ENCODE measurements at places on chromosomes 3 and 15.

DNA sequence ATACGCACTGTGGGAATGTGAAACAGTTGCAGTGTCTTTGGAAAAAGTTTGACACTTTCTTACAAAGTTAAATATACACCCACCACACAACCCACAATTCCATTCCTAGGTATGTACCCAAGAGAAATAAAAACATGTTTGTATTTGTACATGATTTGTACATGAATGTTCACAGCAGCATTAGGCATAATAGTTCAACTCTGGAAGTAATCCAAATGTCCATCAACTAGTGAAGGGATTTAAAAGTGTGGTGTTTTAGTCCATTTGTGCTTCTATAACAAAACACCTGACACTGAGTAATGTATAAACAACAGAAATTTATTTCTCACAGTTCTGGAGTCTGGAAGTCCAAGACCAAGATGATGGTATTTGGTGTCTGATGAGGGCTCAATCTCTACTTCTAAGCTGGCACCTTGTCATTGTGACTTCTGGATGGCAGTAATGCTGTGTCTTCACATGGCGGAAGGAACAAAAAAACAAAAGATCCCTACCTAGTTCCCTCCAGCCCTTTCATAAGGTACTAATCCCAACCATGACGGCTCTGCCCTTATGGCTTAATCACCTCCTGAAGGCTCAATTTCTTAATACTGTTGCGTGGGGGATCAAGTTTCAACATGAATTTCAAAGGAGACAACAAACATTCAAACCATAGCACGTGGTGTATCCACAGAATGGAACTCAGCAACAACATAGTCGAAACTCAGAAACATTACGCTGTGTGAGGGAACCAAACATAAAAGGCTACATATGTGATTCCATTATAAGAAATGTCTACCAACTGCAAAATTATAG, 120.5 kb downstream of the AQP9 start:
- no peak for DNase-seq

GRCh38 chr3:171343693-171344092, 116.5 kb downstream of the TNIK start:
- DNase-seq: no peak

DNA sequence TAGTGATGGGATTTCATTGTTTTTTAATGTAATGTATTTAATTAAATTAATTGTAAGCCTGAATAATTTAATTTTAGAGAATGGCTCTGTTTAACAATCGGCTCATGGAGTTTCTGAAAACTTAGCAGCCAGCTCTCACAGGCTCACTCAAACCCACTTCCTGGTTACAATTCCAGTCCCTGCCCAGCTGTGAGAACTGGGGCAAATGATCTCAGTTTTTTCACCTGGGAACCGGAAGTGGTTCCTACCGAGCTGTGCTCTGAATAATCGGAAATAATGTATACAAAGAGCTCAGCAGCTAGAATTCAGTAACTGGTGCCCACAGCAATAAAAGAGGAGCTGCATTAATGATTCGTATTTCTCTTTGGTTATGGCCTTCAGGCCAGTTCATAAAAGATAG, 244.3 kb upstream of the MCTP2 start:
- no peak for DNase-seq

DNA sequence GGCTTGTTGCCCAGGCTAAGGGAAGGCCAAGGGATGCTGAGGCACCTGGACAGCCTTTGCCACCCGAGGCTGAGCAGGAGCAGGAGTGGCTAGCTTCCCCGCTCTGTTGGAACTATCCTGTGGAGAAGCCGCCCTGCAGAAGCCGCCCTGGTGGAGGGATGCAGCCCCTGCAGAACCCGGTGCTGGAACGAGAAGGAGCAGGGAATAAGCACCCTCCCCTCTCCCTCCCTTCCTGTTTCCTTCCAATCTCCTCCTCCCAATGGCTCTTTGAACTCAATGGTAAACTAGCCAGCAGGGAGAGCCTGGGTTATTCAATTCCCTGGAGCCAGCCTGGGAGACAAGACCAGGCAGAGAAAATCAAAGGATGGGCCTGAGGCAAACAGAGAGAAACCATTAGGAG, 11.8 kb upstream of the HRG start:
- no peak for DNase-seq

DNA sequence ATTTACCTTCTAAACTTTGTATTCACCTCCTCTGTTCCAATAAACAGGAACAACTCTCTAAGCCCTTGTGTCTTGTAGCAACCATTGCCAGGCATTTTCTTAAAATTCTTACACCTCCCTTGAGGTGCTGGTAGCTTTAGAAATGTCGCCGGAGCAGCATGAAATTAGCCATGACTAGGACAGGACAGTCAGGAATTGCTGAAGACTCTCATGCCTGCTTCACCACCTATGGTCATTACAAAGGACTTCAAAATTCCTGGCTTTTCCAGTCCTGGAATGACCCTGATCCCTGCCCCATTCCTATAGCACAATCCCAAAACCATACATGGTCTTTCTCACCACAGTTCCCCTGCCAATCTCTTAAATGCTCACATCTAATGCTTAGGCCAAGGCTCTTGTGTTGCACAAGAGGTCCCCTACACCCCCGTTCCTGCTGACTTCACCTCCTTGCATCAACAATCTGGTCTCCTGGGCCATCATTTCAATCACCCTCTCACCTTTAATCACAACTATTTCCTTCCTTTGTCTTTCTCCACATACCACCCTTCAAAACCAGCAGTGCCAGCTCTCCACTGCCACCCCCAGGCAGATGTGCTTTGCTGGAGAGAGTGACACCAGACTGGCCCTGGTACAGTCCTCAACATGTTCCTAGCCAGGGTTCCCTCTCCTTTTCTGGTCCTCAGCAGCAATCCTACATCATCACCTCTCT, 113.2 kb upstream of the TJP1 start:
- DNase-seq: no peak

- DNase-seq: no peak
These were observed 62.5 kb downstream of the IL20RB start for GRCh38 chr3:137020315-137020714.

- no peak for DNase-seq
These were observed 64.4 kb upstream of the FLNB start for GRCh38 chr3:57943525-57944495.

DNA sequence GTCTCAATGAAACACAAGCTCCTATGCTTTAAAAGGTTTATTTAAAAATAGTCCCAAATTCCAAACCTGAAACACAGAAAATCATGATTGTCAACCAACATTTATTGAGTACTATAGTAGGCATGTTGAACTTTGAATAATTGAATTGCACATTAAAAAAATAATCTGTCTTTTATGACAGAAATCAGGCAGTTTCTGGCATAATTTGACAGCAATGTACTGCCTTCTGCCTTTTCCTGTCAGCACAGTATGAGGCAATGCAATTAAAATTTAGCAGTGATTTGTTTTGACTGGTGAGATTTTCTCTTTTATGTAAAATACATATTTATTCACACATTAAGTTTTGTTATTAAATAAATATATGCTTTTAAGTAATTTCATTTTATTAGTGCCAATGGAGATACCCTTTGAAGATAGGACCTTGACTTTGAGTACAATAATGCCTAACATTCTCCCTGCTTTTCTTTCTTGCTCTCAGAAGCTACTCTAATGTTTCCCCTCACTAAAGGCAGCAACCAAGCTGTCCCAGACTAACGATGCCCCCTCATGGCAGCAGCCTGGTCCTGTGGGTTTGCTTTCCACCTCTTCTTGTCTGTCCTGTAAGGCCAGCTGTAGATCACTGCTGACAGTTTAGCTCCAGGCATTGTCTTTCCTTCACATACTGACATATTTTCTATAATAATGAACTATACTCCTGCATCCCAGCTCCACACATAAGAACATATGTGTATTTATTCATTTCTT, 346.7 kb downstream of the IL20RB start:
- no peak for DNase-seq

- DNase-seq: no peak
These were observed 570 bp downstream of the APH1B start for GRCh38 chr15:63277893-63278456.

GRCh38 chr3:169842960-169843359, 26.8 kb downstream of the LRRC31 start:
- DNase-seq: no peak

DNA sequence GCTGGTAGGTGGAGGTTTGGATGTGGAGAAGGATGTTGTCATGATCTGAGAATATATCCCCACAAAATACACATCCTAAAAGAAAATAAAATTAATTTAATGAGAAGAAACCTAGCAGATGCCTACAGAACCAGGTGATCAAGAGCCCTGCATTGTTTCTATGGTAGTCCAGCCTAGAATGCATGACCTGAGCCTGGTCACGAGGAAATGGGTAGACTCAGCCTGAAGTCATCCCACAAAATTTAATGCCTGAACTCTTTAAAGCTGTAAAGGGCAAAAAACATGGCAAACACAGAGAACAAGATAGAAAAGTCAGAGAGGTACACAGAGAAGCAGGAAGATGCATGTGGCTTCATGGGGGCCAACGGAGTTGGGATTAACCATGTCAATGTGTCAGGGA, 36.0 kb downstream of the LDHAL6B start:
- DNase-seq: no peak

DNA sequence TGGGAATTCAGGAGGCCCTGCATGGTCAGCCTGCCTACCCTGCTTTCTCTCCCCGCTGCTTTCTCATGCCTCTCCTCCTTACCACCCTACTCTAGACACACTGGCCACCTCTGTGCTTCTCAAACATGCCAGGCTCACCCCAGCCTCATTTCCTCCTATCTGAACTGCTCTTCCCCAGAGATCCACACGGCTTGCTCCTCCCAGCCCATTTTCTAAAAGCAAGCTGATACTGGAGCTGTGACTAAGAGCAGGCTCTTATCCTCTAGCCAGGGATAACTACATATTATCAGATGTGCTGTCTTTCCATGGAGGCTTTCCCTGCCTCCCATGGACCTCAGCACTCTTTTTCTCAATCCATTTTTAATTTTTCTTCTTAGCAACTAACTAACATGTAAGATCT, 85.9 kb downstream of the BOC start:
- no peak for DNase-seq

- DNase-seq: no peak
These were observed 16.5 kb downstream of the SPICE1 start for GRCh38 chr3:113498221-113499005.

- DNase-seq: no peak
These were observed 39.0 kb downstream of the CHDH start for GRCh38 chr3:53807117-53807810.

GRCh38 chr3:399647-400046, 203.1 kb downstream of the CHL1 start:
- no peak for DNase-seq

DNA sequence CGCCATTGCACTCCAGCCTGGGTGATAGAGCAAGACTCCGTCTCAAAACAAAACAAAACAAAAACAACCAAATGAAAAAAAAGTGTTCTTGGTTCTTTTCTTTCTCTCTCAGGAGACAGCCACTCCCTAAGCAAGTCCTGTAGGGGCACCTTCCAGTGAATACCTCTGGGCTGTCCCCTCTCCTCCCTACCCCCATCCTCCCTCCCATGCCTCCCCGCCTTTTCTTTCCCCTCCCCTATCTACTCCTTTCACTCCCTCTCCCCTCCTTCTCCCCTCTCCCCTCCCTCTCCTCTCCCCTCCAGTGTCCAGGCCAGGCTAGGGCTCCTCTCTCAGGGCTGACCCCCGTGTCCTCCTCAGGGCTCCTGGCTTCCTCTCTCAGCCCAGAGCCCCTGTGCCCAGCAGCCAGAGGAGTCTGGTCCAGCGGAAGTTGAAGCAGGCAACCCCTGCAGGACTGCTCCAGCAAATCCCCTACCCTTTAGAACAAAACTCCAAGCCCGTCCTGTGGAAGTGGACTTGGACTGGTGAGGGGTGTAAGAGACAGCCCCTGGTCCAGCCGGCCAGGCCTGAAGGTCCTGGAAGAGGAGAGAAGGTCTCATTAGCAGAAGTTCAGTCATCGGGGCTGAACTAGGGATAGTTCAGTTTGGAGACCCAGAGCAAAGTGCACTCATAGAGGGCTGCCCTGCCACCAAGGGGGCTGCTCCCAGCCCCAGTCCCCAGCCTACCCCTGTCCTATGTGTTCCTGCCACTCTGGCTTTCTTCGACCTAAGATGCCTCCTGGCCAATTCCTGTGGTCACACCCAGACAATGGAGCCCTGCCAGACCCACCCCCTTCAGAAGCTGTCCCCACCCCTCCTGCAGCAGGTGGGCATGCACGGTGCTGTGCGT, 79.8 kb upstream of the IQSEC1 start:
- DNase-seq: no peak

GRCh38 chr3:10977892-10978510, 14.5 kb upstream of the SLC6A1 start:
- no peak for DNase-seq

- no peak for DNase-seq
These were observed 359.5 kb upstream of the TMCO5A start for GRCh38 chr15:37574985-37575384.

DNA sequence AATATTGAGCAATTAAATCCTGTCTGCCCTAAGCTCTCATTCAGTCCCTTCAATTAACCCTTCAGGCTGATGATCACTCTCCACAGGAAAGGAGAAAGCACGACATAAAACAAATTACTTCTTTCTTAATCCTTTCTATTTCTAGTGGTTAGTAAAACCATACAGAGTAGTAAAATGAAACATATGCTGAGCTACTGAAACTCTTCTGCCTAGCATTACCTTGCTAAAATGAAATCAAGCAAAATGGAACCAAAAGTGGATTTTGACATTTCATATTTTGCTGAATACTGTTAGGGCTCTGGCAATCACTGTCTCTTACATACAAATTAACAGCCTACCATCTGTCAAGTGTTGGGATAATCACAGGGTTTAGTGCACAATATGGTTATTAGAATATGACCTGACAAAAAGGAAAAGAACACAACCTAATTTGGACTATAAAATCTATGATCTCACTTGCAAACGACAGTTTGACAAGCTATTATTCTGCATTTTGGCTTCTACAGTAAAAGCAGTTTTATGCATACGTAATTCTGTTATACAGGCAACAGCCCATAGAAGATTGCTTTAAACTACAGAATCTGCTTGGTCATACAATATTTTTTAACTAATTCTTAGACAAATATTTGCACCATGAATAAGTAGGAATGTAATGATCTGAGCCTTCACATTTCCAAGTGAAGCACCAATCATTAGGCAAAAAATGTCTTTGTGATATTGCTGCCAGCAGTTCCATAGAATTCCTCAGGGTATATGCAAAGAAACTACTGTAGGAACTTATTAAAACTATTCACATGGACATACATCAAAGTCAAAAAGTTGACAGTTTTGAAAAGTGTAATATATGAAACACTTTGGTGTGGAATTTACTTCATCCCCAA, 105.0 kb downstream of the FHIT start:
- DNase-seq: no peak

- no peak for DNase-seq
These were observed 26.9 kb upstream of the MYO1E start for GRCh38 chr15:59399465-59400102.

All from activated CD4-positive, CD25-positive, alpha-beta regulatory T cell treated with anti-CD3 and anti-CD28 coated beads, Interleukin-2, amount 50 U/mL, for 72 hours (primary cell).